ENCODE measurements at places on chromosomes 4 and X.

- no peak for DNase-seq
These were observed 88.6 kb downstream of the SLC9A7 start for GRCh38 chrX:46670316-46670715.

GRCh38 chr4:188008377-188008776, 12.8 kb downstream of the ZFP42 start:
- no peak for DNase-seq

DNA sequence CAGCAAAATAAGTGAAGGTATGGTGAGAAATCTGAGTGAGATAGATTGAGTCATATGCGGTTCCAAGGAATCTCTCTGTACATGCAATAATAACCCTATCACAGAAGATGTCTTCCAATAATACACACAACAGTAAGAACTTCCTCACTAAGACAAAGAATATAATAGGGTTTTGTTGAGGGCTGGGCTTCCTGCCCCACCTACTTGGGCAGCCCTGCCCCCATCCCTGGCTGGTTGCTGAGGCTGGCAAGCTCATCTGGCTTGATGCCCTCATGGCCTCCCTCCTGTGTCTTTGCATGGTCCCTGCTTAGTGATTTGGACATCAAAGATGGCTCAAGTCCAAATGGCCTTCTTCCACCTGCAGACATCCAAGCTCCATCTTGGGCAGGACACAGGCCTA, 2.7 kb downstream of the GEMIN8 start:
- DNase-seq, result no peak

GRCh38 chr4:6773106-6773505, 9.4 kb upstream of the KIAA0232 start:
- no peak for DNase-seq

DNA sequence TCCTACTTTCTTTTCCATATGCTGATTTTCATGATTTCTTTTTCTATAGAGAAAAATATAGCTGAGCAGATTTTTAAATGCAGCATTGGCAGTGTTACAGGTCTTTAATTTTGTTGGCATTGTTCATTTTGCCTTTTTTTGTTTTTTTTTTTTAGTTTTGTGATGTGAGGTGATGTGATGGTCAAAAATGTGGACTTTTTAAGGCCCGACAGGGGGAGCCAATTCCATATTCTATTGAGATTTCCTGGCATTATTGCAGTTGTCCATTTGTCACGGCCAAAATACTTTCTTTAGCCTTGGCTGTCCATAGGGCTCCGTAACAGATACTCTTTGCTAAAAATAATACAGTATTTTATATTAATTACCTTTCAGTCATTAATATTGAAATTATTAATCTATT, 47.8 kb downstream of the SLIT2 start:
- DNase-seq, result no peak

- DNase-seq, result peak; percentile 18
These were observed 154.4 kb upstream of the KLF3 start for GRCh38 chr4:38509551-38509950.

DNA sequence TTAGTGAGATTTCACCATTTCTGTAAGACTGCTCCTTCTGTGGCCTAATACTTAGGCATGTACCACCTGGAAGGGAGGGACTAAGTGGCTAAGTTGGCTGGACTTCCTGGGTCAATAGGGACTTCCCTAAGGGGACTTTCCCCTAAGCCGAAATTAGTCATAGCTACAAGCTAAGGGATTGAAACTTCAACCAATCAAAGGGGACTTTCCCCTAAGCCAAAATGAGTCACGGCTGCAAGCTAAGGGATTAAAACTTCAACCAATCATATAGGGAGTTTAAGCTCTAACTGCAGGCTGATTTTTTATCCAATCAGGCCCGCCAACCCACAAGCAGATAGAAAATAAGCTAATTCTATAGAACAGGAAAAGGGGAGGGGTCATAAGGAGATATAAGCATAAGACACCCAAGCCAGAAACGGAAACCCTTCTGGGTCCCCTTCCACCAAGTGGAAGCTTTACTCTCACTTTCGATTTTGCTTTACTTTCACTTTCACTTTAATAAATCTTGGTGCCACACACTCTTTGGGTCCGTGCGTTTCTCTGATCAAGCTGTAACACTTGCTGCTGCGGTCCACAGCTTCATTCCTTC, 382.8 kb downstream of the KLHL4 start:
- DNase-seq, result peak; percentile 45

DNA sequence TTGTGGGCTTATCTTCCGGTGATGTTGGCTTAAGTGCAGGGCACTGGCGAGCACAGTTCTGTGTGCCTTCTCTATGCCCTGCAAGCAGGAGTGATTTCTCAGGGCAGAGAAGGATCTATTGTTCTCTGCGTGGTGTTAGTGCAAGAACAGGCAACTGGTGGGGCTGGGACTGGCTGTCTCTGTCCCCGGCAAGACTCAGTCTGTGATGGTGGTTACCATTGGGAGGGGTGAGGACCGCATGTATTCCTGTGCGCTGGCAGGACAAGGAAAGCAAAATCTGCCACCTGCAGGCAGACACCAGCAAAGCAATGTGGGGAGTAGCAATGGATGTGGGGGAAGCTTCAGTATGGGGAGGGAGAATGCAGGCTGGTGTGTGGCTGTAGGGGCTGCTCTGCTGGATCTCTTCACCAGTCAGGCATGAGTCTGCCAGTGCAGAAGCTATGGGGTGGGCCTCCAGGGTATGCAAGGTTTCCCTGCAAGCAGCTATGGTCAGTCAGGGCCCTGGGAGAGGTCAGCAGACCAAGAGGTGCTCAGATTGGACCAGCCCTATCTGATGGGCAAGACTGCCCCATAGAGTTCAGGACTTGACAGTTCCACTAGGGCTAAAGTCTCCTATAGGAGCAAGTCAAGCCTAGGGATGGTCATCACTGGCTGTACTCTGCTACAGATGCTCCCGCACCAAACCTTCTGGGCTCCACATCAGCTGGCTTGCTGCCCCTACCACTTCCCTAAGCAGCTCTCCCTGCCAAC, 16.8 kb downstream of the PF4 start:
- DNase-seq, result no peak

DNA sequence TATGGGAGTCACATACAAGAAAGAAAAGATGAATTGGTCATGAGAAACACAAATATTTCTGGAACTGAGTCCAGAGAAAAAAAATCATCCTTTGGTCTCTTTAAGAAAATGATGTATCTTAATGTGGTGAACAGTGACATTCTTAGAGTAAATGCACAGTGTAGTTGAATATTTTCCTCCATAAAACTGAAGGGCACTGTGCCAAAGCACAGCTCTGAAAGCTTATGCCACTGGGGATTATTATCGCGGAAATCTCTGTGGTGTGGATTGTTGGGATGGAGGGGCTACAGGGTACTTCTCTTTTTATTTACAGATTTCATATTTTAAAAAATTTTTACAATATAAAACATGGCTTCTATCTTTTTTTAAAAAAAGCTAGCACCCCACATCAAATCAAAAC, 908.1 kb downstream of the CCSER1 start:
- no peak for DNase-seq

All from CD4-positive, alpha-beta T cell treated with Interferon alpha-2 for 1 hour (primary cell).